Fibroblast of lung (primary cell): ENCODE measurements at places on chromosomes 2 and 18. TPM values are rescaled to one million over a fixed set of nuclear protein-coding genes. Genes with fewer than 3 reads are reported as not detected.

- no peaks in the 10 kb centered on the region for H3K36me3 ChIP-seq
- H3K4me1 ChIP-seq: no peaks in the 10 kb centered on the region
- H3K4me3 ChIP-seq: no peak overlapping the region
Measured at GRCh38 chr2:32553829-32554432, 73.9 kb upstream of the TTC27 start.

BOLL gene
- total RNA-seq: not detected in 2 replicates

GRCh38 chr2:226552571-226553285 is 246.9 kb downstream of the IRS1 start:
- no peaks in the 10 kb centered on the region for H3K27me3 ChIP-seq
- no peaks in the 10 kb centered on the region for H3K36me3 ChIP-seq
- H3K4me3 ChIP-seq: no peak overlapping the region
- peaks cover 3% of the 10 kb centered on the region for H3K4me1 ChIP-seq
- no peak overlapping the region for H3K27ac ChIP-seq

ALK gene
- total RNA-seq: under 0.01 TPM in 2 replicates

- peaks cover 2% of the 10 kb centered on the region for H3K36me3 ChIP-seq
- no peaks in the 10 kb centered on the region for H3K4me1 ChIP-seq
- no peaks in the 10 kb centered on the region for H3K27me3 ChIP-seq
- no peak overlapping the region for H3K27ac ChIP-seq
- DNase-seq: no peak
- H3K4me3 ChIP-seq: no peak overlapping the region
Measured at GRCh38 chr18:79382681-79383387, 12.9 kb upstream of the NFATC1 start.

DNA sequence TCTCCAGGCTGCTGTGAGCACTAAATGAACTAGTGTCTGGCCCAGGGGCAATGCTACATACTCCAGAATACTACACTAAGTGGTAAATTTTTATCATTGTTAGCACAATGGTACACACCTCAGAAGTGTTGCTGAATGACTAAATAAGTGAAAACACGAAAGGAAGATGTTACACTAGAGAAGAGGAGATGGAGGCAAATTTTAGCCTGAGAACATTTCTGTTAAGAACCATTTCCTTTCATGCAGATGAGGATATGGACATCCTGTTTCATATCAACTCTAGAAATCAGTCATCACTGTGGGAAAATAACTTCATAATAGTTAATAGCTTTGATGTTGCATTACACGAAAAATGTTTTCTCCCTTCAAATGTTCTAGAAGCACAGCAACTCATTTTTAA is 117.6 kb upstream of the STK17B start:
- no peaks in the 10 kb centered on the region for H3K36me3 ChIP-seq
- no peak for DNase-seq
- H3K27ac ChIP-seq: no peak overlapping the region
- no peak overlapping the region for H3K4me3 ChIP-seq
- peaks cover 4% of the 10 kb centered on the region for H3K4me1 ChIP-seq
- no peaks in the 10 kb centered on the region for H3K27me3 ChIP-seq

GRCh38 chr2:241137276-241138190 is 11.7 kb downstream of the PASK start:
- peaks cover 1% of the 10 kb centered on the region for H3K36me3 ChIP-seq
- no peak overlapping the region for H3K27ac ChIP-seq
- DNase-seq: no peak
- H3K4me1 ChIP-seq: no peaks in the 10 kb centered on the region
- H3K27me3 ChIP-seq: no peaks in the 10 kb centered on the region

DNA sequence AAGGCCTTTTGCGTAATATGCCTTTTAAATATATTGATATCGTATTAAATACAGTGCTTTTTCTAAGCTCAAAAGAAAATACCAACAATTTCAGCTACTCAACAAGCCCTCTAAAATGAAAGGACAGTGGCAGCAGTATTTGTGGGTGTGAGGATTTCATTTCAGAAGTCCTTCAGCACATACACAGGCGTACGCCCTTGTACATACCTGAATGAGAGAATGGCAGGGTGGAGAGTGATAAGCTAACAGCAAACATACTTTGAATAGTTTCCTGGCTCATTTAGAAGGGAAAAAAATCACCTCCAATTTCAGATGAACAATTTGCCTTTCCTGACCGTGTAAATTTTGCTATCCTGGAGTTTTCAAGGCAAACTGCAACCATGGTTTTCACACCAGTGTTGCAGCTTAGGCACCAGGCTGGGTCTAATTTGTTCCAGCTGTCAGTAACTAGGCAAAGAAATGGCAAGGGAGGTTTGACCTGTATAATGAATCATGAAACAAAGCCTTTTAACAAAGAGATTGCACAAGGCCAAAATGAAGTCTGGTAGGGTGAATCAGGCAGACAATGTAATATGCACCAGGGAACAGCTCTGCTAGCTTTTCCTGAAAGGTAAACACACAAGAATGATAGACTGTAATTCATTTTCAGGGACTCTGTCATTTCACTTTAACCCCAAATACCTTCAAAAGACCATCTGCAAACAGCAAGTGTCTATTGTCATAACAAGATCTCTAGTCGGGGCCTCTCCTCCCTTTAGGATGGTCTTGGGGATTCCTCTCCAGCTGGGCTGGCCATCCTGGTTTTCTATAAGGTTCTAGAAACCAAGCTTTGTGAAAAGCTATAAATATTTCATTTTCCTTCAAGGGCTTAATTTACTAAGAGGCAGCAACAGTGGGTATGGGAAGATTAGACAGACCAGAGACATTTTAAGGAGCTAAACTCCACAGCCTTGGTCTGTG is 11.5 kb downstream of the ANKRD29 start:
- peaks cover 5% of the 10 kb centered on the region for H3K27me3 ChIP-seq
- peaks cover 7% of the 10 kb centered on the region for H3K4me1 ChIP-seq
- H3K27ac ChIP-seq: no peak overlapping the region
- DNase-seq: peak; percentile 89
- no peaks in the 10 kb centered on the region for H3K36me3 ChIP-seq
- no peak overlapping the region for H3K4me3 ChIP-seq

CYB5A gene
- 63.4 and 113 TPM in 2 replicates for total RNA-seq

IL37 gene
- total RNA-seq: not detected in 2 replicates

- H3K4me3 ChIP-seq: no peak overlapping the region
- no peaks in the 10 kb centered on the region for H3K27me3 ChIP-seq
- DNase-seq: no peak
- H3K27ac ChIP-seq: no peak overlapping the region
- no peaks in the 10 kb centered on the region for H3K36me3 ChIP-seq
Measured at GRCh38 chr2:64166637-64167420, 22.6 kb upstream of the PELI1 start.

- H3K36me3 ChIP-seq: no peaks in the 10 kb centered on the region
- no peak overlapping the region for H3K27ac ChIP-seq
Measured at GRCh38 chr2:184507254-184507653, 91.1 kb upstream of the ZNF804A start.
